T-cell (primary cell): ENCODE measurements at places on chromosomes 3 and 15. TPM values are rescaled to one million over a fixed set of nuclear protein-coding genes. Genes with fewer than 3 reads are reported as not detected.

Gene ATP13A5
- total RNA-seq, result not detected

- no peak for DNase-seq
Measured at GRCh38 chr3:153756816-153757215, 364.4 kb upstream of the ARHGEF26 start.

GRCh38 chr15:100544338-100544841 lies 15.6 kb upstream of the CERS3 start:
- DNase-seq, result no peak

DNA sequence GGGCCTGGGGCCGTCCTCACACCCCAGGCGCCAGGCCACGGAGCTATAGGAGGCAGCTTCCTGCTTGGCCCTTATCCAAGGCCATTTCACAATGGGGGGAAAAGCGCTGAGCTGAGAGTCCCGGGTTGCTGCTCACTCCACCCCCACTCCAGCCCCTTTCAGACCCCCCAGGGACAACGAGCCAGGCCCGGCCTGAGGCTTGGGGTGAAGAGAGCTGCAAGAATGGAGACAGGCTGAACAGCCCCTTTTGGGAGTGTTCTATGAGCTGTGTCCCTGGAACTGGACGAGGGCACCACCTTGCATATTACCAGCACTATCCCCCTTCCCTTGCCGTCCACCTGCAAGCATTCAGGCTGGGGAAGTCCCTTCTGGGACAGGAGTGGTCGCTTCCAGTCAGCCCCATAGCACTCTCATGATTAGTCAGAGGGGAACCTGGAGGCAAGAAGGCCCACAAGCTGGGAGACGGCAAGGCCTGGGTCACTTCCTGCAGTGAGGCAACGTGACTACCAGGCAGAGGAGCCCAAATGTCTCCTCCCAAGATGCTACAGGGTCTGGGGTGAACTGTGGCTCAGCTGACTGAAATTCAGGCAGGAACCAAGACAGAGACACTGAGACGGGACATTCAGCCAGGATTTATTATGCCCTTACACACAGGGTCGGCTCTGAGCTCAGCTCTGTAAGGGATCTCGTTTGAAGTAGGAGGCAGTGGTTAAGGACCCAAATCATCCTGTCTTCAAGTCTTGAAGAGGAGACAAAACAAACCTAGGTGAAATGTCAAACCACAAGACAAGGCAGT lies 8.6 kb upstream of the SRP14 start:
- DNase-seq, result peak; percentile 45
